Heart left ventricle (tissue), 16 donors: ENCODE measurements at places on chromosomes 4 and X. TPM values are rescaled to one million over a fixed set of nuclear protein-coding genes. Genes with fewer than 3 reads are reported as not detected.

GRCh38 chrX:103878466-103879122 lies 46.5 kb upstream of the RAB9B start:
- H3K4me3 ChIP-seq, result no peak overlapping the region
- H3K4me1 ChIP-seq, result no peaks in the 10 kb centered on the region
- H3K27ac ChIP-seq, result no peak overlapping the region

Gene SPARCL1
- 322 TPM for total RNA-seq

DNA sequence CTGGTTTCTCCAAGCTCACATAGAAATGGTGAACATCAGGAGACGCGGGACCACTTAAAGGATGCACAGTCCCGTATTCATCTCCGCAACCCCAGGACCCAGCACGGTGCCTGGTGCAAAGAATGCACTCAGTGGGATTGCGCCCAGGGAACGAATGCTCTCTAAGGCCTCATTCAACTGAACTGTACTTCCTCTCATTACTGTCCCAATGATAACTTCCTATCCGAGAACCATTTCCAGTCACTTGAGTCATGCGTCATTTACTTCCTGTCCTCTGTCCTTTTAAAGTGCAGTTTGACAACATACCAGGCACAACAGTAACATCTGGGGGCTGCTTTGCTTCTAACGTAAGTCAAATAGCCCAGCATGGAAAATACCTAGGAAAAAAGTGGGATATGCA lies 75.7 kb downstream of the RBM47 start:
- peak overlapping the region; percentile 87 for H3K27ac ChIP-seq

- H3K36me3 ChIP-seq, result no peaks in the 10 kb centered on the region
- H3K4me1 ChIP-seq, result no peaks in the 10 kb centered on the region
- H3K4me3 ChIP-seq, result no peak overlapping the region
- no peak for DNase-seq
- no peaks in the 10 kb centered on the region for H3K27me3 ChIP-seq
Observed at GRCh38 chr4:25879991-25880651, 17.3 kb upstream of the SEL1L3 start.

- no peak overlapping the region for H3K4me3 ChIP-seq
- no peaks in the 10 kb centered on the region for H3K4me1 ChIP-seq
- H3K27me3 ChIP-seq, result no peaks in the 10 kb centered on the region
- no peaks in the 10 kb centered on the region for H3K36me3 ChIP-seq
Observed at GRCh38 chr4:131638781-131639180, 1510.3 kb upstream of the PCDH10 start.

Gene RAB41
- total RNA-seq, result not detected

DNA sequence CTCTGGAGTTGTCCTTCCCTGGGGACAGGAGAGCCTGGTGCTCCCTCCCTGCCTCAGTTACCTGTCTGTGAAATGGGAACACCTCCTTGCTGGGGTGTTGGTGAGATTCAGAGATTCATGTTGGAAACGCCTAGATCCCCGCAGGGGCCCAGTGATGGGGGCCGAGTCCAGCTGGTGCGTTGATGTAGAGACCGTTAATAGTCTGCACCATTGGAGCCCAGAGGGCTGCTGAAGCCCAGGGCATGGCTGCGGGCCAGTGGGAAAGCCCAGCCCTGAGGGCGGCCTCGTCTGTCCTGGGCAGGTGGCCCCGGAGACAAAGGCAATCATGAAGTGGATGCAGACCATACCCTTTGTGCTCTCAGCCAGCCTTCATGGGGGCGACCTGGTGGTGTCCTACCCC lies 14.4 kb downstream of the CPZ start:
- H3K27ac ChIP-seq, result no peak overlapping the region
- H3K27me3 ChIP-seq, result peaks cover 4% of the 10 kb centered on the region
- H3K4me3 ChIP-seq, result no peak overlapping the region

Gene FOXR2
- total RNA-seq, result not detected

Gene PCDH11X
- 0.05 TPM for total RNA-seq

- H3K27me3 ChIP-seq, result peaks cover 6% of the 10 kb centered on the region
- no peak overlapping the region for H3K27ac ChIP-seq
- no peaks in the 10 kb centered on the region for H3K36me3 ChIP-seq
Observed at GRCh38 chrX:95762716-95763115, 921.9 kb upstream of the DIAPH2 start.

Gene NOX1
- not detected for total RNA-seq
